ENCODE measurements at places on chromosomes 5 and 9.

GRCh38 chr5:146338774-146339714, at the start of gene POU4F3:
POU4F3 (plus strand) TSS chr5:146338839; CDS start chr5:146339113, 274 bp downstream.
- no peak for DNase-seq

DNA sequence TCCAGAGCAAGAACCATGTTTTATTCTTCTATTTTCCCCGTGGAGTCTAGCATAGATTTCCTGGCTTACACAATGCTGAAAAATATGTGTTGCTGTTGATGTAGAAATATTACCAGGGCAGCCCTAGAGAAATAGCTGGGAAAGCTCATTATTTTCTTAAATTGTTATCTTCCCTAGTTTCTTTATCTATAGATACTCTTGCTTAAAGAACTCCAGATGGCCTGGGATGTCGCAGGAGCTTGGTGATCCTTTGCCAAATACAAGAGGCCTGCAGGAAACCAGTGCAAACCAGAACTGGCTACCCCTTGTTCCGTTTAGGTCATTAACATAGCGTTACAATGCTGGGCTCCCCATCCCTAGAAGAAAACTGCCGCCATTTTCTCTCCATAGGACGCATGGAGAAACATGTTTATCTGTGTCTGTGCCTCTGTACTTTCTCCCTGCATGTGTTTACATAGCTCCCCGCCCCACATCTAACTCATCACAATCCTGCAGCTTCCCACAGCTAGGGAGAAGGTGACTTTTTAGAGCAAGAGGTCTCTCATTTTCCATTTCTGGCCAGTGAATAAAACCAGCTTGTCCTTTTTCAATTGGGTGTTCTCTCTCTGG, 6.4 kb downstream of the PRLR start:
- no peak for DNase-seq

DNA sequence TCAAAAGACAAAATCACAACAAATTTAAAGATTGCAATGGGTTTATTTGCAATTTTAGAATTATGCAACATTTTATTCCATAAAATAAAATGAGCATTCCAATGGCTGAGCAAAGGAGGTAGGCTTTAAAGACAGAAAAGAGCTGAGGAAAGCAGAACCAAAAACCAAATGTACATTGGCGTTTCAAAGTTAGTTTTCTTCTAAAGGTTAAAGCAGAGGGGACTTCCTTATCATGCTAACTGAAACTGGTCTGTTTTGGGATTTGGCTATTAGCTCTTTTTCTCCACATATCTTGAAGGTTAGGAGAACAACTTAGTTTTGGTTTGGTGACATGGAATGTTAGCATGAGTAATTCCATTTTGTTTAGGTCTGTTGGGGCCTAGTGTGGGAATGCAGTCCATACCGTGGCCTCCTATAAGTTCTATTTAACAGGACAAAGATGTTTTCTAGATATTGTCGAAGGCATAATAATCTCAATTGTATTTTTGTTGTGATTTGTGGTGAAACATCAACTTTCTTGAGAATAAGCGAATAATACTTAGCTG, 20.3 kb downstream of the DCP2 start:
- DNase-seq = no peak

DNA sequence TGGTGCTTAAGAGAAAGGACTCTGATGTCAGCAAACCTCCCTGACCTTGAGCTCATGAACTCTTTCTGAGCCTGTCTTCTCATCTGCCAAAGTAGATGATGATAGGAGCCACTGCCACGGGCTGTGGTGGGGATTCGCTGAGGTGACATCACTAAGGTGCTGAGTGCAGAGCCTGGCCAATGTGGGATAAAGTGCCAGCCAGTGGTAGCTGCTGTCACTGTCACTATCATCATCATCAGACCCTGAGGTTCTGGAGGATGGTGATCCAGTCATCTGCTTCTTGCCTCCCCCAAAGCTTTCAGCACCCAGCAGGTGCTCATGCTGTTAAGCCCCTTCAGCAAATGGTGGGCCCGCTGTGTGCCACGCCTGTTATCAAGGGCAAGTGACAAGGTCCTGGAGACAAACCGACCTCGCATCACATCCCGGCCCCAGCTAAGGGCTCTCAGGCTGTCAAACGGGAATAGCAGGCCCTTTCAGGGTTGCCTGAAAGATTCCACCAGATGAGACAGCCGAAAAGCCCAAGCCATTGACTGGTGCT, 6.4 kb downstream of the FPGS start:
- no peak for DNase-seq

DNA sequence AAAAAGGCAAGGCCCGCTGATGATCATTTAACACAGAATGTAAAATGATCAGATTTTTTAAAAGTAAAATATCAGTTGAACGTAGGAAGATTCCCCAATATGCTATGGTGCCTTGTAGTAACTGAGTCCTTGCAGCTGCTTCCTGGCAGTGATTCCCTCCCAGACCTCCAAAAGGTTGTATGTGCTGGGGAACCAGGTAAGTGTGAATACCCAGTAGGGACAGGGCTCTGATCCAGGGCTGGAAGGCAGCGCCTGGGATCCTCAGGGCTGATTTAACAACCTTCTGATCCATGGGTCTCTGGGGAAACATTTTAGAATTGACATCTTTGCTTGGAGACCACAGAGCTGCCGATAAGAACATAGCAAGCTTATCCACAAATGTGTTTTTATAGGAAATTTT, 76.7 kb upstream of the IL6ST start:
- DNase-seq = no peak

GRCh38 chr9:137049544-137050449, 3.8 kb upstream of the NPDC1 start:
- DNase-seq = no peak

- DNase-seq = no peak
Observed at GRCh38 chr9:127444921-127445850, 6.0 kb downstream of the RPL12 start.

GRCh38 chr5:23014825-23015224, 161.7 kb upstream of the CDH12 start:
- DNase-seq = no peak
